ENCODE measurements at places on chromosomes 5 and 9. TPM values are rescaled to one million over a fixed set of nuclear protein-coding genes. Genes with fewer than 3 reads are reported as not detected.

GRCh38 chr9:109604131-109604530 is 106.0 kb upstream of the PTPN3 start:
- no peak overlapping the region for H3K27ac ChIP-seq
- H3K4me1 ChIP-seq: no peaks in the 10 kb centered on the region
- H3K4me3 ChIP-seq: no peak overlapping the region
- H3K27me3 ChIP-seq: no peaks in the 10 kb centered on the region

GLDC gene
- total RNA-seq: 20.9 TPM

PCDHA10 gene
- 3.1 TPM for total RNA-seq

DNA sequence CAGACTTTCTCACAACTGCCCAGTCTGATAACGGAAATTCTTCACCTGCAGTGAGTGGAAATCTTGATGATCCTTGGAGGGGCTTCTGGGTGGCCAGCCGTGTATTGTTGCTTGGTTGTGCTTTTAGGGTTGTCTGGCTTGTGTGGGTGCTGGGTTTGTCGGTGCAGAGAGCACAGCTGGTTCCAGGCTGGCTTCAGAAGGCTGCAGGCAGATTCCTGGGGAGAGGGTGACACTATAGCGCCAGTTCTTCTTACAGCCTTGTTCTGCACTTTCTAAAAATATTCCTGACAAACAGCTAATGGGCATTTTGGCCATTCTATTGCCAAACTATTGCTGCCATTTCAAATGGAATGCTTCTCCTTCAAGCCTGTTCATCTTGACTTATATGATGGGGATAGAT is 99.3 kb downstream of the PDZD2 start:
- H3K4me1 ChIP-seq: no peaks in the 10 kb centered on the region
- H3K36me3 ChIP-seq: no peaks in the 10 kb centered on the region
- no peak for DNase-seq
- no peak overlapping the region for H3K27ac ChIP-seq

GRCh38 chr5:106966686-106967315 is 703.9 kb downstream of the EFNA5 start:
- H3K4me3 ChIP-seq: no peak overlapping the region
- H3K27me3 ChIP-seq: no peaks in the 10 kb centered on the region
- no peaks in the 10 kb centered on the region for H3K36me3 ChIP-seq
- no peak for DNase-seq
- no peaks in the 10 kb centered on the region for H3K4me1 ChIP-seq
- no peak overlapping the region for H3K27ac ChIP-seq

DNA sequence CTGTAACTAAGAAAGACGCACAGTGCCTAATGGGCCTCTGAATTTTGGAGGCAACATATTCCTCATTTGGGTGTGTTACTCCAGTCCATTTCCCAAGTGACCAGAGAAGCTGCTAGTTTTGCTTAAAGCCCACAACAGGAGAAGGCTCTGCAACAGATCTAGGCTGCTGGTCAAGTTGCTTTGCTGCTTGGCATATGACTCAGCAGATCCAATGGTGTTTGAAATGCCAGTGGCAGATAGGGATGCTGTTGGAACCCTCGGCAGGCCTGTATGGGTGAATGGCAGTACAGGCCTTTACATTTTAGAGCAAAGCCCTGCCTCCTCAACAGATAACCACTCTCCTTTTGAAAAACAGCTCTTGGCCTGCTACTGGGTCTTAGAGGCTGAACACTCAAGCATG is 36.2 kb upstream of the ROR2 start:
- no peaks in the 10 kb centered on the region for H3K4me1 ChIP-seq
- H3K27ac ChIP-seq: no peak overlapping the region
- no peak for DNase-seq

GRIA1 gene
- 1.5 TPM for total RNA-seq

DNA sequence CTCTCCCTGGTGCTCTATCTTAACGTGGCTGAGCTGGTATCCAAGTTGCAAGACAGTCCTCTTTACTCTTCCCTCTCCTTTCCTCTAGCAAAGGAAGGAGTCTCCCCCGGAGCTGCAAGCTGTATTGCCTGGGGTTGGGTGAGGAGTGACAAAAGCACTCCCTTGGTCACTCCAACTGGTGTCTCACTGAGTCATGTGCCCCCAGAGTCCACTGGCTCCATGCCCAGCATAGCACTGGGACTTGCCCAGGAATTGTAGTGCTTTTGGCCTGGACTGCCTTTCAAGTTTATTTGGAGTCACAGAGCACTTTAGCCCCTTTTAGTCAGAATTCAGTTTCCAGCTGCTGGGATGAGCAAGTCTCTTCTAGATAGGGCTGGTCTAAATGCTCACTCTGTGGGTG is 82.6 kb upstream of the FST start:
- no peaks in the 10 kb centered on the region for H3K36me3 ChIP-seq
- H3K27me3 ChIP-seq: no peaks in the 10 kb centered on the region
- no peaks in the 10 kb centered on the region for H3K4me1 ChIP-seq
- no peak overlapping the region for H3K4me3 ChIP-seq
- no peak for DNase-seq

DNA sequence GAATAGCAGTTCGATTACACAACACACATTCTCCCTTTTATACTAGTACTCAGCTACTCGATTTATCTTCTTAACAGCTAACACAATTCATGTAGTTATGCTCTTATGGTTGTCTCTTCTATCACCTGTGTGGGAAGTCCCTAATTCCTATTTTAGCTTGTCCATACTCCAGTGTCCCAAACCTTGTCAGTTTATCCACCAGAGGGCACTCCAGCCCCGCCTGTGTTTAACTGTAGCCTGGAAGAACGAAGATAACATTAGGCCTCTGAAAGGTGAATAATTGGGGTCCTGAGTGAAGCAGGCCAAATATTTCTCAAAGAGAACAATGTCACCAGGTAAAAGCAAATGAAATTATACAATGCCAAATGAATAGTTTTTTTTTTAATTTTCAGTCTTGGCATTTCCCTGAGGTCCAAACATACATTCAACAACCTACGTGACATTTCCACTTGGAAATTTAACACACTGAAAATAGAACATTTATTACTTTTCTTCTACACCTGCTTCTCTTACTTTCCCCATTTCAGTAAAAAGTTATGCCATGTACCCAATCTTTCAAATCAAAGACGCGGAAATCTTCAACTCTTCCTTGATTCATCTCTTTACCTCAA is 560.7 kb downstream of the HTR1A start:
- H3K4me1 ChIP-seq: peaks cover 2% of the 10 kb centered on the region
- no peaks in the 10 kb centered on the region for H3K27me3 ChIP-seq
- DNase-seq: peak; percentile 34
- H3K4me3 ChIP-seq: no peak overlapping the region
- H3K36me3 ChIP-seq: no peaks in the 10 kb centered on the region
